CD4-positive, alpha-beta T cell (primary cell): ENCODE measurements at places on chromosomes 7 and 10. TPM values are rescaled to one million over a fixed set of nuclear protein-coding genes. Genes with fewer than 3 reads are reported as not detected.

GRCh38 chr10:127619546-127620325, 70.6 kb downstream of the NPS start:
- no peak for DNase-seq

Gene GRID2IP
- 0.39 TPM for total RNA-seq

DNA sequence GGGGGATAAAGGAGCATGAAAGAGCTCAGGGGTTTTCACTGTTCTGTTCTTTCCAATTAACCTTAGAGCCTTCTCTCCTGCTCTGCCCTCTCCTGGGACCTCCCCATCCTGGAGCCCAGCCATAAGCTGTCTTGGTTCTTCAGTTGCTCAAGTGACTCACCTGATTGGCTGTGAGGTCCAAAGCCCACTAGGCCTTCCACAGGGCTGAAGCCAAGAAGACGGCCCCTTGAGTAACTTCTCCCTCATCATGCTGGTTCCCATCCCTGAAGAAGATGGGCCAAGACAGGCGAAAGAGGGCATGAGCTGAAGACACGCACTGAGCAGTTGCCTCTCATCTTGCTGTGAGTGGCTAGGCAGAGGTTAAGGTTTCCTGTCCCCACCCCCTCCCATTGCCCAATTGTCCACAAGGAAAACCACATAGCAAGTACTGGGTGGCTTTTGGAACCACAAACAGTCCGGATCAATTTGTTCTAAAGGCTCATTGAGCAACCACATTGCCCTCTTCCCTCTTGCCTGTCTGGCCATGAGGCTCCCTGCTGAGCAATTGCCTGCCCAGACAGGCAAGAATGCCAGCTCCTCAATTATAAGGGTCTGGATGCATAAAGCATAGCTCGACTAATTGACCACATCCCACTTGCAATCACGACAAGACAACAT, 43.9 kb upstream of the GPAM start:
- DNase-seq, result no peak

Gene BHLHA15
- total RNA-seq, result not detected

DNA sequence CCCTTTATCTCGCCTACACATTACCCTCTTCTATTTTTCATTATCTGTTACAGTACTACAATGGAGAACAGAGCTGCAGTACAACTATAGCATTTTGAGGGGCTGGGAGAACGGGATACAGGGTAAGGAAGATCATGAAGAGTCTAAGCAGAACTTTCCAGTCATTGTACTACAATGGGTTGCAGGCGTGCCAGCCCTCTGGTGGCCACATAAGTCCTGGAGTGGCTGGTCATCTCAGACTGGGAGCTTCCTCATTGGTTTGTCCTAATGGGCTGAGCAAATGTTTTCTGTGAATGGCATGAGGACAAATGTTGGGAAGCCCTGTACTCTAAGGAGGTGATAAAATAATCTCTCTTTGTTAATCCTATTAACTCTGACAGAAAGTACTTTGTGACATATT, 33.0 kb downstream of the TMEM106B start:
- no peak for DNase-seq
